Astrocyte of the cerebellum (primary cell): ENCODE measurements at places on chromosomes 2 and 18.

DNA sequence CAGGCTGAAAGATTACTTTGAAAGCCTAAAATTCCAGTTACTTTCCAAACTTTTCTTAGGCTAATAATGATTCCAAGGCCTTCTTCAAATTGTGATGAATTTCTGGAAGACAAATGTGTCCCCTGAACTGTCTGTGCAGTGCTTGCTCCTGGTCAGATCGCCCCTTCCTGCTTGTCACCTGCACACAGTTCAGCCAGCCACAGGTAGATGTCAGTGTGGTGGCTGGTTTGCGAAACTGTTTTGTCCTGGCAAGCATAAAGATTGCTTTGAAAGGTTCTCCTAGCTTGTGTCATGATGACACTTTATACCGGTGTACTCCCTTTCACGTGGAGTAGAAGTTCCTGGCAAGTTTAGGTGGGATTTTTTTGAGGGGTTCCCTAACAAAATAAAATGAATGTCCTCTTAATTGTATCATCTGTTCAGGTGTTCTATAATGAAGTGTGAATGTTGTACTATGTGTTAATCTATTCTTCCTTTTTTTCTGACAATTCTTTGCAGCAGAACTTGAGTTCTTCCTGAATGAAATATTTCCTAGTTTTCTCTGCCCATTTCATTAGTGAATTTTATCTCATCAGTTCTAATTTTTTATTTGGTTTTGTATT, 298.8 kb downstream of the ZNF407 start:
- no peak for DNase-seq

- DNase-seq, result no peak
Observed at GRCh38 chr2:126676221-126677175, 20.5 kb downstream of the GYPC start.

GRCh38 chr18:49016648-49017539, 66.1 kb upstream of the SMAD7 start:
- peak; percentile 76 for DNase-seq

- DNase-seq, result no peak
Observed at GRCh38 chr2:205682239-205682970, at the start of gene NRP2. TSS of gene NRP2 (plus strand) at chr2:205682501. CDS start at chr2:205683291, 790 bp downstream.

GRCh38 chr2:235195921-235196320, 244.1 kb downstream of the SH3BP4 start:
- DNase-seq, result no peak

GRCh38 chr2:25383806-25384205, 42.1 kb upstream of the DNMT3A start:
- DNase-seq, result no peak

DNA sequence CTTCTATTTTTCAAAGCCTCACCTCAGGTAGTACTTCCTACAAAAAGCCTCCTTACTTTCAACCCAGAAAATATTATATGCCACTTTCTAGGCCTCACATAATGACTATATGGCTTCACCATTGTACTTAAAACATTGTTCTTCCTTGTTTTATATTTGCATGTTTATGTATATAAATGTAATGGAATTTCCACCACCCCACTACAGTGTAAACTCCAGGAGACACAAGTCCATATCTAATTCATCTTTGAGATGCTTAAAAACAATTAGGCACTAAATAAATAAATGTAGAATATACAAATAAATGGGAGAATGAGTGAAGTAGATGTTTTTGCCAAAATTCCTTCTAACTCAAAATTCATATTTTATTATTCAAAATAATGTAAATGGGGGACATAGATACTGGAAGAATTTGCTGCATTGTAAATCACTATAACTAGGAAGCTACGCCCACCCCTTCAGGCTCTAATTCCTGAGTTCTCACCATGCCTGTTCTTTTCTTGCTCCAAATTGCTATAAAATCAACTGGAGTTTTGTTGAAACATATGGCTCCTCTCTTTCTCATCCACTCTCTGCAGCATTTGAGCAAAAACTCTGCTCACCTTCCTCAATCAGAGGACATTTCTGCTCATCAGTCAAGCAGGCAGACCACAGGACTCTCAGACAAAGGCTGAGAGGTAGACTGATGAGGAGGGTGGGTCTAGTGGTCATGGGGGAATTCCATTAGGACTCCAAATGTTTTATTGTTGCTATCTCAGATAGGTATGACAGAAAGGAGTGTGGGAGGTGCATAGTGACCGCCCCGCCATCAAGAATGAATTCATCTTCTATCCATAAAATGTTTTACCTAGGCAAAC, 243.0 kb downstream of the HNMT start:
- DNase-seq, result no peak

GRCh38 chr2:88400037-88400767, 52.3 kb downstream of the FOXI3 start:
- no peak for DNase-seq

- no peak for DNase-seq
Observed at GRCh38 chr2:168944065-168944464, 43.0 kb downstream of the G6PC2 start.

- DNase-seq, result no peak
Observed at GRCh38 chr18:12645751-12646203, 12.1 kb downstream of the SPIRE1 start.

DNA sequence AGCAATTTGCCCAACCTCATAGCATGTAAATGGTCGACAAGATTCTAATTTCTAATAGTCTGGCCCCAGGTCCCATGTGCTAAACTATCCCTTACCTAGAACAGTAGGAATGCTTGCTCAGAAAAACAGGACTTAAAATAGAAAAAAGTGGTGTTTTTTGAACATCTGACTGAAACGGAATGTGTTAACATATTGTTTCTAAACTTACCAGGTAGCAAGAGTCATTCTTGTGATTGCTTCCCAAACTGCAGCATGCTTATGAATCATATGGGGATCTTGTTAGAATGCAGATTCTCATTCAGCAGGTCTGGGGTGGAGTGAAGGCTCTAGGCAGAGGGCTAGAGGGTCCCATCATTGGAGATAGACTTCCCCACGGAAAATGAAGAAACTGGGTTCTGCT, 5.8 kb upstream of the SLC20A1 start:
- DNase-seq, result no peak

GRCh38 chr2:128585706-128586105, 267.0 kb upstream of the HS6ST1 start:
- DNase-seq, result peak; percentile 18

- no peak for DNase-seq
Observed at GRCh38 chr2:173898178-173898668, 67.0 kb downstream of the SP3 start.

GRCh38 chr2:45938649-45939511, 287.4 kb downstream of the PRKCE start:
- DNase-seq, result peak; percentile 88

GRCh38 chr18:54712758-54713157, 115.5 kb upstream of the RAB27B start:
- no peak for DNase-seq

GRCh38 chr2:172462373-172462848, 35.0 kb downstream of the ITGA6 start:
- no peak for DNase-seq

GRCh38 chr2:236172255-236173035, 4.3 kb upstream of the GBX2 start:
- DNase-seq, result no peak

DNA sequence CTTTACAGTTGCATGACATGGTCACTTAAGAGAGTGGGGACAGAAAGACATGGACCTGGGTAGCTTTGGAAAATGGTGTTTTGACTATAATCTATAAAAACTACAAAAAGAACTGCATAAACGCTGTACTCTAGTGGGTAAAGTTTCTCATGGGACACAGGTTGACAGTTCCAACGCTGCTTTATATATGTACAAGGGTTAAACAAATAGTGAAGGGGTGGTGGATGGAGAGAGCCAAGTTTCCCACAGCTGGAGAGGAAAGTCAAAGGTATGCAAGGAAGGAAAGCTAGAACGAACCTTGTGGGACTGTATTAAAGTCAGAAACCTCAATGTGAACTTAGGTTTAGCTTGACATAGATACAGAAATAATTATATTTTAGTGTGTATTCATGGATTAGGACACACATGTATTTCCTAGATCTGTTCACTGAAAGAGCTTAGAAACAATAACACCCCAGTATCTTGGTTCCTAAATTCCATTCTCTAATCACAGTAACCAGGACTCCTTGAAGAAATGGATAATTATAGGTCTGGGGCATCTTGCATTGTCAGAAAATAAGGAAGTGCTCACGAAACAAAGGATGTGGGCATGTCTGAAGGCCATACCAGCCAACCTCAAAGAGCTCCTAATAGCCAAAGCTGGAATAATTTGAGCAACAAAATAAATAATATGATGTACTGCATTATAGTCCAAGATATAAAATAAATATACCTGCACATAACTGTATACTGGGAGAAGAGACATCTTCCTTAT, 28.8 kb downstream of the TANC1 start:
- no peak for DNase-seq

- no peak for DNase-seq
Observed at GRCh38 chr2:212979799-212980198, 171.6 kb downstream of the IKZF2 start.

- no peak for DNase-seq
Observed at GRCh38 chr2:29481313-29481712, 366.1 kb downstream of the CLIP4 start.

DNA sequence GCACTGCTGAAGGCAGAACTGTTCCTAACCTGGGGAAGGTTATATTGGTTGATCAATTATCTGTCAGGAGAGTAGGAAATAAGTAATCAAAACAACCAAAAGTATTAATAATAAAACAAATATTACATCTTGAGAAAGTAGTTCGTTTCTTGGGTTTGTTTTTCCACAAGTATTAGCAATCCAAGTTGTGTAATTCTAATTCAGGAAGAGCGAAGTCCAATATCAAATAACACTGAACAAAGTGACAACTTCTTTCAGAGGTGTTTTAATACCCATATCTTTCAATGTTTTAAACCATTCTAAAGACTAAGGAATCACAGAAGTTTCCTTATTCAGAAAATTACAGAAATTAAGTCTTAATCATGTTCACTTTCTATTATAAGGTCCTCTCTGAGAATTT, 34.6 kb upstream of the NFU1 start:
- no peak for DNase-seq
